Activated CD4-positive, alpha-beta T cell treated with anti-CD3 and anti-CD28 coated beads, Interleukin-2, amount 50 U/mL, for 16 hours (primary cell): ENCODE measurements at places on chromosomes 5 and 9.

DNA sequence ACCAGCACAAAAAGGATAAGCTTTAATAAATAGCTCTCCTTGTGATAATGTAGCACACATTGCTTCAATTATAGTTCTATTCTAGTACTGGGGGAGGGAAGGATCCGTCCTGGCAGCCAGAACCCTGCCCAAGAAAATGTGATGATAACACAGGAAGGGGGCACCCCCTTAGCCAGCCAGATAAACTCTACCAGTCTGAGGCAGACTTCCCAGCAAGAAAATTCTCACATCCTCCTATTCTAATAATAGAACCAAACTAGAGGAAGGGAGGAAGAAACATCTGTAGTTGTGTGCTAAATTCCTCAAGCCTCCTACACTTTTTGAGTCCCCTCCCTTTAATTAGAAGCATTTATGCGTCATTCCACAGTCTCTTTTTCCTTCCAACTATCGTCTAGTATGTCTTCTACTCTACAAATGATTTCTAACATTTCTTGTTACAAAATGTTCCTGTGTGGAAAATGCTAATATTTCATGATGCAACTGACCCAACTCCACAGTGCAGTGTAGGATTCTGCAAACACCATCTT is 261.0 kb downstream of the SEMA5A start:
- no peak for DNase-seq

GRCh38 chr9:77826621-77827020 is 178.5 kb upstream of the GNA14 start:
- DNase-seq: no peak

DNA sequence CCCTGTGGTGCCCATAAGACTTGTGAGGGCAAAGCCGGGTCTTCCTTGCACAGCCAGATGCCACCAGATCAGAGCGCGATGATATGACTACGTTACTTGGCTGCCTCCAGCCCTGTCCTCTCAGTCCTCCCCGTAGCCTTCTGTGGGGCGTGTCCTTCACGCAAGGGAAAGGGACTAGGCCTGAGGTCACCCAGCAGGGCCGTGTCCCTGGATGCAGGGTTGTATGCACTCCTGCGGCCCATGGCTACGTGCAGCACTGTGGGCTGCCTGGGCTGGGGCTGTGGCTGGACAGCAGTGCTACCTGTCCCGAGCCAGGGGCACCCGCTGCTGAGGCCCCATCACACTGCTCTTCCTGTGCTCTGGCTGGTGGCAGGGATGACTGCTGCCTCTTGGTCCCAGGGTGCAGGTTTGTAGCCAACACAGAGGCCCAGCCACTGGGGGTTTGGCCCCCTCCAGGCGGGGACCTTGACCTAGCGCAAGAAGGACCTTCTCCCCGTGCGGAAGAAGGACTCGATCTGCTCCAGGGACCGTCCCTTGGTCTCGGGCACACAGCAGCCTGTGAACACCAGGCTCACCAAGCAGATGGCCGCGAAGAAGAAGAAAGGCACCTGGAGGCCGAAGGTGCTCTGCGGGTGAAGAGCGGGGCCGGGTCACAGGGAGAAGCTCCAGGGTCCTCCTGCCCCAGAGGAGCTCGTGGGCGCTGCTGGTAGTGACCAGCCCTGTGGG is 7.2 kb downstream of the SLC2A6 start:
- DNase-seq: no peak

DNA sequence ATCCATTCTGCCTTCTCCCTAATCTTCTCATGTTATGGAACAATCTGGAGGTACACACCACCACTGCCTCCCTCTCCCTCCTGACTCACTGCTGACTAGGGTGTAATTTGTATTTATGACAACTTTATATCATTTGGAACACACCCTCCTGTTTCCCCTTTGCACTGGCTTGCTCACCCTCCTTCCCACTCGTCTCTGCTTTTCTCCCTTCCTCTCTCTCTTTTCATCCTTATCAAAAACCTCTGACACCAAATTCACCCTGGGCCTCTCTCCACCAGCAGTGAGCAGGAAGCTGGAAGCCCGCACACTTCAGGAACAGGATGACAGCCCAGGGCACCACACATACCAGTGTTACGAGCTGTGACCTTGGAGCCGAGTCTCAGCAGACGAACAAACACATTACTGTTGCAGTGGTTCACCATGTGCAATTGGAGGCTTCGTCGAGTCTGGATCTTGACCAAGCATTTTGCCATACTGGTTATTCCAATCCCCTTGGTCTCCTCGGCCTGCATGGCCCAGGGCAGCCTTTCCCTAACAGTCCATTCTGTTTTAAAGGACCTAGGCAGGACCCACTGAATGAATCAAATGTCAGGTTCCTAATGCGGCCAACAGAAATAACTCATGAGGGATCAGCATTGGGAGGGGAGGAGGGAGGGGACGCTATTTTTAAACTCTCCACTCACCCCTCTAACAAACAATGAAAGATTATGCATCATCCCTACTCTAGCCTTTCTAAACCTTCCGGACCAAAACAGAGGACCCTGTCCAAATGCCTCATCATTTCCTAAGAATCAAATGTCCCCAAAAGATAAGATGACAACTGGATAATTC is 203.9 kb upstream of the RASEF start:
- DNase-seq: no peak

DNA sequence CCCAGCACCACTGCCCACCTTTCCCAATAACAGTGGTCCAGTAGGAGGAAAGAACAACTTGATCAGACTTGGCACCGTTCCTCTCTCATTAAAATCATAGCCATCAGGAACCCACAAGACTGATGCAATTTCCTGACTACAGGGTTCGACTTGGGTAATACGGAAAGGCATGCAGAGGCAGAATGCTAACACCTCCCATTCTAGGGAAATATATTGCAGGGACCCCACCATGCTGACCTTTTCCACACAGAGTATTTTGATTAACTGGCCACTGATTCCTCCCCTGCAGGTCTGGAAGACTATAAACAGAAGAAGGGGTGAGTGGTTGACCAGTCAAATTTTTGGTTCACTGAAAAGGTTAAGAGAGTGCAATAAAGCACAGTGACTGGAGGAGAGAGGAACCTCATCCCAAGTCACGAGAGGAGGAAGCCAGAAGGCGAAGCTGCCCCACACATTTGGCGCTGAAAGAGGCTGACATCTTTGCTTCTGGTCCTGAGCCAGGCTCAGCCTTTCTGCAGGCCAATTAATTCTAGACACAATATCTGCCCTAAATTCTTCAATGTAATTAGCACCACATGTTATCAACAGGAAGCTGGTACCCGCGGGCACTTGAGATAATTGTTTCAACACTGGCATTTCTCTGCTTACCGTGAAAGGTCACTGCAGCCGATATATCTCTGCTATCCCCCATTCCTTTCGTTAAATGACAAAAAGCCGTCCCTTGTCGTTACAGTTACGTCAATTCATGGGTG is 64.7 kb upstream of the SPOCK1 start:
- no peak for DNase-seq

DNA sequence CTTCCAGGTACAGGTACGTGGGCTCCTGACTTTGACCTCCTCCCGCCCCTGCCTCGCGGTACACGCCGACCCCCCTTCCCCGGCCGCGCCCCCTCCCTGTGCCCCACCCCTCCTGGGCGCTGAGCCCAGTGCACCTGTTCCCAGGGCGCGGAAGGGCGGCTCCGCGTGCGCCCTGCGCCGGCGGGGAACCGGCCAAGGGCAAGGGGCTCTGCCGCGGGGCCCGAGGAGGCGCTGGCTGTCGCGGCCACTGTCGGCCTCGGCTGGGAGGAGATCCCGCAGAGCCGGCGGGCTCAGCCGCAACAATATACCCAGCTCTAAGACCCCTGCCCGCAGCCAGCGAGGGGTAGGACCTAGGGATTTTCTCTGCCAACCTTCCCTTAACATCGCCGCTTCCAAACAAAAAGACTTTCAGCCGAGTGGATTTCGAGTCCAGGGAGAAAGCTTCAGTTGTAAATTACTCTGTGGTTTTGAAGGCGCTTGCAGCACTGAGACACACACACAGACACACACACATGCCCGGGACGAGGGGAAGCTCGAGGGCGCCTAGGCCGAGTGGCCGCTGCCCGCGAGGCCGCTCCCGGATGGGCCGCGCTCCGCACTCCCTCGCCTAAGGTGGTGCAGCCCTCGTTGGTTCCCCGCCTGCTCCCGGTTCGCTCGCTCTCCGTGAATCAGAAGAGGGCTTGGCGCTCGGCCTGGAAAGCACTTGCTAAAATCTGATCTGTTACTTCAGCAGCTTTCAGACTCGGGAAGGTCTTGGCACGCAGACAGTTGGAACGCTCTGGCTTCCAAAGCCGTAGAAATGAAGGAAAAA is 1.2 kb downstream of the FGF18 start:
- no peak for DNase-seq

GRCh38 chr5:86644843-86645242 is 27.1 kb downstream of the COX7C start:
- DNase-seq: no peak

GRCh38 chr5:67644221-67644920 is 447.8 kb upstream of the CD180 start:
- DNase-seq: no peak

GRCh38 chr5:59597690-59598546 is 295.6 kb downstream of the PDE4D start:
- no peak for DNase-seq

- no peak for DNase-seq
Measured at GRCh38 chr5:156329171-156329611, 2.2 kb downstream of the SGCD start.

DNA sequence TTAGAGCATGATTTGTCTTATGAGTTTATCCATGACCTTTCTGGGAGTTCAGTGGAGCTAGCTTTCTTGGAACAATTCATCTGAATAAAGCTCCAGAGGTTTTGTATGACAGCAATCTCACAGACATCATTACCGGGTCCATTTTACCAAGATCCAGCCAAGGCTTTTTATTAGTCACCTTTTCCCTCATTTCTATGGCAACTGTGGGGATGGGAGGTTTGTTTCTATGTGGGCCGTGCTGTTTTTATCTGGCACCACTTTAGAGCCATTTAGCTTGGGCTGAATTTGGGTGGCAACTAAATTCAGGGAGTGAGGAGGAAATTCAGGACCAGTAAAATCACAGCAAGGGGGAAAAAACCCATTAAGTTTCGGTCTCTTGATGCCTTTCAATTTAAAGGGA is 245.7 kb downstream of the NSG2 start:
- no peak for DNase-seq

- no peak for DNase-seq
Measured at GRCh38 chr5:159038907-159039306, 60.8 kb downstream of the EBF1 start.

- DNase-seq: no peak
Measured at GRCh38 chr9:95297316-95297715, 20.2 kb downstream of the FANCC start.

DNA sequence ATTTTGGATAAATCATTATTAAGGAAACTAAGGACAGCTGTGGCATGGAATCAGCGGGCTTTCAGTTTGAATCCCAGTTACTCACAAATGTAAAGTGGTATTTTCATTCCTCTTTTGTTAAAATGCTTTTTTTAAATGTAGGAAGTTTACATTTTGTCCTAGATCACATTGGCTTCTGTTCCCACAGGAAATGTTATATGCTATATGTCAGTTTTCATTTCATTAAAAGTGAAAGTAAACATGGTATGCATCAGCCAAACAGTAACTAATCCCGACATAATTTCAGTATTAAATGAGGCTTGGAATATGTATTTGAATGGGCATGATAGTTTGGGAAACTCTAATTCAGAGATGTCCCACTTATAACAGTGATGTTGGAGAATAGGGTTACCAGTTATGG is 18.6 kb upstream of the SMIM15 start:
- DNase-seq: no peak

- DNase-seq: peak; percentile 46
Measured at GRCh38 chr5:132090107-132090506, 16.5 kb downstream of the CSF2 start.

DNA sequence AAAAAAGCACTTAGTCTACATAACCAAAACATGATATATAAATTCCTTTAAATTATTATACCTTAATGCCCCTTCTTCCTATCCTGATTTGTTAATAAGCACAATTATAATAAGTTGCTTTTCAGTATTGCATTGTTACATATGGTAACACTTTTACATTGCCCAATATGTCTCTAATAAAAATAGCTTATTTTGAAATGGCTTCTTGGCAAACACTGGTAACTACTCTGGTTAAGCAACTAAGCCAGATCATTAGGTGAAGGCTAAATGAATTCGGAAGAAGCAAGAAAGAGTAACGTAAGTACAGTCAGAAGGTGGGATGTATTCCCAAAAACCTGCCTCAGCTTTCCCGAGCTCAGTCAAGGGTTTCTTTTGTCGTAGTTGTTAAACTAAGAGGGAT is 85.3 kb downstream of the TTC39B start:
- DNase-seq: no peak

GRCh38 chr9:121671612-121672155 is 20.2 kb downstream of the DAB2IP start:
- no peak for DNase-seq

DNA sequence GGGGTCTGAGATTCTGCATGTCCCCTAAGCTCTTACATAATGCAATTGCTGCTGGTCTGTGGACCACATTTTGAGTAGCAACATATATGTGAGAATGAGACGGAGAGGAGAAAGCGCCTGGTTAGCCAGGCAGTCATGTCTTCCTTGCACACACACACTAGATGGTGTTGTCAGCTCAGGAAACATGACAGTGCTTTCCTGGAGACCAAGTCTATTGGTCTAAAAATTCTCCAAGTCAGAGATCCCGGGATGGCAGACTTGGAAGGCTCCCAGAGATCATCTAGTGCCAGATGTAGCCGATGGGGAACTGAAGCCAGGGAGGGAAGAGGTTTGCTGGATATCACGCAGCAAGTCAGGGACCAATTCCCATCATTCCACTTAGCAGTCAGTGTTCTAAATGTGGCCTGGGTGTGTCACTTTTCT is 53.4 kb downstream of the GALNT12 start:
- no peak for DNase-seq

- DNase-seq: no peak
Measured at GRCh38 chr9:68489646-68490045, 51.0 kb downstream of the TMEM252 start.

DNA sequence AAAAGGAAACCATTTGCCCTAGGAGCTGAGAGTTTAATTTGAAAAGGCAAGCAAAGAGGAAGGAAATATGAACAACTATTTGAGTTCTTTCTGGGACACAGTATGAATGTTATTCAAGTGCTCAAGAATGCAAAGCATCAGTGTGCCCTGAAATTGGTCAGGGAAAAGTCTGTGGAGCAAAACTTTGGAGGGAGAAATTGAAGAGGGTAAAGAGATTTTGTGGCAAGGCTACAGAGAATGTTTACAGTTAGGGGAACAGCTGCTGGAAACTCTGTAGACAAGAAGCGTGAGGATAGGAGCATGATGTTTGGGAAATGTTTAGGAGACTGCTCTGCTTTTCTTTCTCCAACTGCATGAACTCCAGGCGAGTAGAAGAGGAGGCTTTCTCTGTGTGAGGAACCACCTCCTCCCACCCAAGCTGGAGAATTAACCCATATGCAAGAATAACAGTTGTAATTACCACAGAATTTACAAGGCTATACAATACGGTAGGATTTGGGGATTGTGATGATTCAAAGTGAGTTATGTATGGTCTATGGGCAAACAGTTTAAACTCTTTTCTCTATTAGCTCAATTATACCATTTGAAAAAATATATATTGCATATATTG is 75.4 kb upstream of the IL7R start:
- DNase-seq: no peak

- DNase-seq: no peak
Measured at GRCh38 chr9:127154003-127154389, 31.6 kb upstream of the ANGPTL2 start.
